Left colon (tissue), 2 donors: ENCODE measurements at places on chromosomes 1 and 21.
A peak's percentile ranks its signal among the peaks of the same experiment; 100 is the strongest.

DNA sequence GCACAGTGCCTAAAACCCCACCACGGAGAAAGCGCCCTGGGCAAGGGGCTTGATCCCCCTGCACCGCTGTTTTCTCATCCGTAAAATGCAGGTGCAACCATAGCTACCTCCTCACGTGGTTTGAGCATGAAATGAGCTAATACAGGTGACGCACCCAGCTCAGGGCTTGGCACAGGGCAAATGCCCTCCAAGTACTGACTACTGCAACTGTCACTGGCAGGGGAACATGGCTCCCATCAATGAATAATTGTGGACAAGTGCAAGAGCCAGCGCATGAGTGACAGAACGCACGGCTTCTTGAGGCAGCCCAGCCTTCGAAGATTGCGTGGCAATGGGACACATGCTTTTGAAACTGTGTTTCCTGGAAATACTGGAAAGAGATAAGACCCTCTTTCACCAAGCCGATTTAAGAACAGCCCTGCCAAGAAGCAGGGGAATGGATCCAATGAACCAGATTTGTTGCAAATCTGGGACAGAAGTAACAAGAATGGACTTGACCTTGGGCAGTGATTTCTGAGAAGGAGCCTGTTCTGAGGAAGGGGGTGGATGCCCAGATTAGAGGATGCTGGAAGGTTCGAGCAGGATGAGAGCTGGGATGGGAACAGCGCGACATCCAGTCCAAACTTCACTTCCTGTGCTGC lies 92.8 kb upstream of the IFFO2 start:
- no peak for DNase-seq

GRCh38 chr21:44790368-44790767 lies 11.3 kb downstream of the UBE2G2 start:
- no peak for DNase-seq

GRCh38 chr1:59062743-59063142 lies 234.2 kb upstream of the FGGY start:
- peak; percentile 46 for DNase-seq

GRCh38 chr1:207124389-207124788 lies 20.4 kb downstream of the C4BPA start:
- no peak for DNase-seq

GRCh38 chr1:8317647-8318381 lies at the start of gene SLC45A1:
SLC45A1 (plus strand) TSS chr1:8318114; CDS start chr1:8324330, 6,216 bp downstream.
- peak; percentile 47 for DNase-seq

GRCh38 chr1:17258116-17258757 lies 9.3 kb downstream of the PADI3 start:
- no peak for DNase-seq
